ENCODE measurements at places on chromosomes 5 and 9. TPM values are rescaled to one million over a fixed set of nuclear protein-coding genes. Genes with fewer than 3 reads are reported as not detected.

The GALNT12 gene
- not detected for polyA plus RNA-seq

The PTPN3 gene
- not detected for polyA plus RNA-seq

The CCNI2 gene
- 0.72 TPM for polyA plus RNA-seq

The GPR151 gene
- not detected for polyA plus RNA-seq

The GMCL2 gene
- not detected for polyA plus RNA-seq

The ACOT12 gene
- not detected for polyA plus RNA-seq

- DNase-seq: no peak
Observed at GRCh38 chr9:77523891-77524290, 124.2 kb downstream of the GNA14 start.

DNA sequence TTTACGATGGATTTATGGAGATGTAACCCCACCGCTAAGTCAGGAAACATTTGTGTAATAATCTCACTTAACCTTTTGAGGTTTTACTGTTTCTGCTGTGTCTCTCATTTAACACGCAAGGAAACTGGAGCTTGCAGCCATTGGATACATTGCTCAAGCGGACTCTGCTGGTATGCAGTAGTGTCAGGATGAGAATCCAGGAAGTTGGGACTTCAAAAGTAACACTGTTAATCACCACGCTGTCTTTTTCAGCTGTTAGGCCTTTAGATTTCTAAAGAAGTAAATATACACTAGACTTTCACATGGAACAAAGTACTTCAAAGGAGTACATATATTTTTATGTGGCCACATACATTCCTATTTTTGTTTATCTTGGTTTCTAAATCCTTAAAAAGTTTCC, 114.7 kb downstream of the LPAR1 start:
- DNase-seq: no peak

DNA sequence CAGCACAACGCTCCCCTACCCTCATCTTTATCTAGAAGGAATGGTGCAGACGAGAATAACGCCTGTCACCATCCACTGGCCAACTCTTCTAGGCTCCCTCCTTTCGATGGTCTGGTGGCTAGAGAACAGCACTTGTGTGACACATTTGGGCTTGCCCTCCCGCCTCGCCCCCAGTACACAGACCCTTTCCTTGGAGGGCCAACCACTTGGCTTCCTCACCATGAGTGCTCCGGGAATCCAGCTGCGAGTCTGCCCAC, 1.4 kb downstream of the GNAQ start:
- no peak for DNase-seq

DNA sequence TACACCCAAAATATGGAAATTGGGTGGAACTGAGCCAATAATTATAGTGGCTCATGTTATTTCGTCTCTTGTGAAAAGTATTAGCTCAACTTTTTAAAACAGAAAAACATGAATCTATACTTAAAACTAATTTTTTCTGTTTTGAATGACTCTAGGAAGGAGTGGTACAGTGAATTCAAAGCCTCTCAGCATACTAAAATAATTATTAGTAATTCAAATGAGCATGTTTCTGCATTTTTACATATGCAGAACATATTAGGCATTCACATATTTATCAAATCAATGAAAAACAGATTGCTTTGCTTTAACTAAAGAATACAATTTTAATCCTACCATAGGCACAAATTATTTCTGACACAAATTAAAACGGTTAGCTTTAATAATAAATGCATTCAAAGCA, 54.3 kb downstream of the CSNK1A1 start:
- DNase-seq: no peak

- no peak for DNase-seq
Observed at GRCh38 chr5:116360008-116360853, 214.4 kb downstream of the SEMA6A start.

GRCh38 chr9:34267660-34268059, 61.4 kb downstream of the KIF24 start:
- no peak for DNase-seq

DNA sequence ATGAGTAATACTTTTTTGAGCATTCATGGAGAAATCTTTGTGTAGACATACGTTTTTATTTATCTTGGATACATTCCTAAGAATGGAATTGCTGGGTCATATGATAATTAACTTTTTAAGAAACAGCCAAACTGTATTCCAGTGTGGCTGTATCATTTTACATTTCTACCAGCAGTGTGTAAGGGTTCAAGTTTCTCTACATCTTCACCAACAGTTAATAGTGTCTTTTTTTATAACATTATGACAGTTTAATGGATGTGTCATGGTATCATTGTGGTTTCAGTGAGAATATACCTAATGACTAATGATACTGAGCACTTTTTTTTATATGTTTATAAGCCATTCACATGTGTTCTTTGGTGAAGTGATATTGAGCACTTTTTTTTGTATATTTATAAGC, 52.4 kb downstream of the NIPBL start:
- DNase-seq: peak; percentile 16

DNA sequence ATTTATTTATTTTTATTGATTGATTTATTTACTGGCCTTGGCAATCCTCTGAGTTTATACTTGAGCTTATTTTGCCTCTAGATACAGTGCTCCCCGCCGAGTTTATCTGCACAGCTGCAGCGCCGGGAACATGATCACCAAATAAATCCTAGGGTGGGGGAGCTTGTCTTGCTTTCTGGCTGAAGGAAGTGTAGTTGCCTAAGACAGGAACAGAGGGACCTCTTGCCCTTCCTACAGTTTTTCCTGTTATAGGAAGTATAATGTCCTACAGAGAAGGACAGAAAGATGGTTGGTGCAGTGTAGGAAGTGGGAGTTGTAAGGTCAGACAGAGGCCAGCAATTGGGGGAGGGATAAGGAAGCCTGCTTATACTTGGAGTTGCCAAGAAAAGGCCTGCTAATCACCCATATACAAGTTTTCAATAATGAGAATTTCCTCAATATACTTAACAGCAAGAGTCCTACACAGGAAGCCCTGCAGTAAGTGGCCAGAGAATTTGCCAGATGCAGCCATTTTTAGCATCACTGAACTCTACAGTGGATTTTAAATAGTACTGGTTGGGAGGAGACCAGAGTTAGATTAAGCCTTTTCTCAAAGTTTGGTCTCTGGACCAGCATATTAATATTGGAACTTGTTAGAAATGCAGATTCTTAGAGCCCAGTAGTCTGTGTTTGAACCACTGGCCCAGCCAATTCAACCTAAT, 7.7 kb downstream of the AOPEP start:
- DNase-seq: peak; percentile 4

DNA sequence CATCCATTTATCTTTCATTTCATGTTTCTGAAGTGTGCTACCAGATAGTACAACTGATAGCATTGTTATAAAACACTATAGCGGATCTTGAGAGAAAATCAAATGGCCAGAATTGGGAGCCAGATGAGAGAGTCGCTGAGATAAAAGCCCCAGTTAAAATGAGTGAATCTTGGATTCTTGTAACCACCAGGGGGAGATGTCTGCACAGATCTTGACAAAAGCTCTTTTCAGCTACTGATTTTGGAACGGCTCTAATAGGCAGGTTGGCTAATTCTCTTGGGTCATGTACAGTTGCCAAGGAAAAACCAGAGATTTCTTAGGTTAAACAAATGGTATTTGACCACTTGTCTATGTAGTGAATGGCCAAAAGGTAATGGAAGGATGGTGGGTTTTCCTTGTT, 21.7 kb downstream of the F2RL2 start:
- DNase-seq: peak; percentile 26

GRCh38 chr5:170821257-170821800, 37.8 kb downstream of the GABRP start:
- no peak for DNase-seq

DNA sequence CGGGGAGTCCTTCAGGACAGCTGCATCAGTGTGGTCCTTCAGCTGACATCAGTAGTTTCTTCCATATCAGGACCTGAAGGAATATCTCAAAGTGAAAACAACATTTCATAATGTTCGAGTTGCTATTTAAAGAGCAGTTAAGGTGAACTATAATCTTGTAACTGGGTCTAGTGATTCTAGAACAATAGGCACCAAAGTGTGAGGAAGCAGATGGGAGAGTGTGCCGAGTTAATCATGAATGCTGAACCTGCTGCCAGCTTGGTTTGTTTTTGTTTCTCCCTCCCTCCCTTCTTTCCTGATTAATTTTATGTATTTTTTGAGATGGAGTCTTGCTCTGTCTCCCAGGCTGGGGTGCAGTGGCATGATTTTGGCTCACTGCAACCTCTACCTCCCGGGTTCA, 3.6 kb upstream of the PTGR1 start:
- DNase-seq: no peak

Data from CD14-positive monocyte (primary cell).